ENCODE measurements at places on chromosomes 1 and 21.

DNA sequence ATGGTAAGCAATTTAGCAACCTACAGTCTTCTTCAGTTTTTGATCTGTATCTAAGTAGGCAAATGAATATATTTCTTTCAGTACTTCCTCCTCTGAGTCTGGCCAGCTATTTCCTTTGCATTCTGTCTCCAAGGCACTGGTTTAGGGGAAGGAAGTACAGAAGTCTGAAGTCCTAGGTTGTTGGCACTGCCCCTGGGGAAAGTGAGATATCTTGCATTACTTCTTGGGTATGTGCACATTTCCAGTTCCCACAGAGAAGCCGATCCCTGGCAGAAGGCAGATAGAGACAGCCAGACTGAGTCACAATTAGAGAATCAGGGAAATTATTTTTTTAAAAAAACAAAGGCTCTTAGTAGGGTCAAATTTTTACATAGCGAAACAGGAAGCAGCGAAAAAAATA lies 98.8 kb downstream of the RASAL2 start:
- peak; percentile 85 for DNase-seq

DNA sequence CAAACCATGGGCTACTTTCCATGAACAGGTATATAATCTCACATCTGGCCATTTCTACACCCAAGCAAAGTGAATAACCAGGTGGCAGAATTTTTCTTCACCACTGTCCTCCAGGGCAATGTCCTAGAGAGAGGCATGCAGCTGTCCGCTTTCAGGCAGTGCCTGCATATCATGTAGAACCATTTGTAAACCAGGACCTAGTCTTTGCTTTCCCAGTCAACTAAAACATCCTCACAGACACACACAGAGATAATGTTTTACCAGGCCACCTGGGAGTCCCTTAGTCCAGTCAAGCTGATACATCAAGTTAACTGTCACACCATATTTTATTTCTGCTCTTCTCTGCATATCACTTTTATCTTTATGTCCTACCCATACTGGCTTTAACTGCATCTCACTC lies 26.2 kb downstream of the TNFSF18 start:
- no peak for DNase-seq

DNA sequence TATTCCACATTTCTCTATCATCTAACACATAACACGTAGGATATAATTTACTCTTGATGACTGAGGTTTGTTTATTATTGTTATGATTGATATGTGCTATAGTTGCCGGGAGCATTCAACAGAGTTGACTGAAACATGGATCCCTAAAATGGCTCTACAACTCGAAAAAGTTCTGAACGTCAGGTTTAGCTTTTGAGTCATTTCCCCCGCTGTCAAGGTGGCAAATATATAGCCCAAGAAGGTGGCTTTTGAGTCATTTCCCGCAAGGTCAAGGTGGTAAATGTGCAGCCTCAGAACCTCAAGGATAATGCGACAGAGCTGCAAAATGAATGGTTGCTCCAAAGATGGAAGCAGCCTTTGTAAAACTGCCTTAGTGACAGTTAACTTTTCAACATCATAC lies 104.0 kb downstream of the NIBAN1 start:
- no peak for DNase-seq

DNA sequence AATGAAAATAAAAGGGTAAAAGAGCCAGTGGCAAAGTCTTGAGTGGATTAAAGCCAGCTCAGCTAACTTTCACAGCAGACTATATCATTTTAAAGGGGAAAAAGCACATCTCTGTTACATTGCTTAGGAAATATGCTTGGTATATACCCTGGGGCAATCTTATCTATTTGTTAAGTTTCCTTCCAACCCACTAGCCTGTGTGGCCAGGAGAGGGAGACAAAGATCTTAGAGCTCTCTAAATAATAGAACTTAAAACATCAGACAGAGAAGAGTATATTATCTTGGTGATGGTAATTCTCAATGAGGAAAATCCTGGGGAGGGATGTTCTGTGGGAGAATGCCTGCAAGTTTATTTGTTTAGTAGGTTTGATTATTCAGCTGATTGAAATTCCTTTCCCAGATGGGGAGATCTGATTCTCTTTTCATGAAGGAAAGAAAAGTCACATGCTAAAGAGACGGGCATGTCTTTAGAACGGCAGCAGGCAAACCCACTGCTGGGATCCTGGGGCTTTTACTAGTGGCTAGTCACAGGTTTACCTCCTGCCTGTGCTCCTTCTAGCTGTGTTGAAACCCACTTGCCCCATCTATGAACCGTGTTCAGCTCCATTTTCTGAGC lies 3.6 kb downstream of the KCNE2 start:
- DNase-seq = peak; percentile 84

GRCh38 chr1:114719424-114719787 lies 2.8 kb upstream of the NRAS start:
- DNase-seq = peak; percentile 19
